ENCODE measurements at places on chromosomes 1 and 21.
A peak's percentile ranks its signal among the peaks of the same experiment; 100 is the strongest.

DNA sequence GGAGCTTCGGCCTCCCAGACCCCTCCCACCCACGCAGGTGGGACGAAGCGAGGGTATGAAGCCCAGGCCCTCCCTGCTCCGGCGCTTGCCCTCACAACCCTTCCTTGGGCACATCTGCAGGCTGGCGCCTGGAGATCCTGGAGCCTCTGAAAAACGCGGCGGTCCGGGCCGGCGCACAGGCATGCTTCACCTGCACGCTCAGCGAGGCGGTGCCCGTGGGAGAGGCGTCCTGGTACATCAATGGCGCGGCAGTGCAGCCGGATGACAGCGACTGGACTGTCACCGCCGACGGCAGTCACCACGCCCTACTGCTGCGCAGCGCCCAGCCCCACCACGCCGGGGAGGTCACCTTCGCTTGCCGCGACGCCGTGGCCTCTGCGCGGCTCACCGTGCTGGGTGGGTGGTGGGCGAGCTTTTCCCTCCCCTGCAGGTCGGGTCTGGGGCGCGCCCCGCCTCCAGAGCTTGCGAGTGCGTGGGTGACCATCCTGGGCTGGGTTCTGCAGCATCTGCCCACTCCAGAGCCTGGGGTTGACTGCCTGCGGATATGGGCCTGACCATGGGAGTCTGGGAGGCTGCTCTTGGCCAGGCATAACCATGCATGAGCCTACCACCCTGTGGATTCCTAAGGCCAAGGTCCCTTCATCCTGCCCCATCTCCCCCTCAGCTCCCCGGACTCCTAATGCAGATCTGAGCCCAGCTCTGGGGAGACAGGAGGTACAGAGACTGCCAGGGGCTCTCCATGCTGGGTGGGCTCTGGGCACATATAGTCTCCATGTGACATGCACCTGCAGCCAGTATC, 89.8 kb downstream of the TRIM11 start:
- no peak for DNase-seq

DNA sequence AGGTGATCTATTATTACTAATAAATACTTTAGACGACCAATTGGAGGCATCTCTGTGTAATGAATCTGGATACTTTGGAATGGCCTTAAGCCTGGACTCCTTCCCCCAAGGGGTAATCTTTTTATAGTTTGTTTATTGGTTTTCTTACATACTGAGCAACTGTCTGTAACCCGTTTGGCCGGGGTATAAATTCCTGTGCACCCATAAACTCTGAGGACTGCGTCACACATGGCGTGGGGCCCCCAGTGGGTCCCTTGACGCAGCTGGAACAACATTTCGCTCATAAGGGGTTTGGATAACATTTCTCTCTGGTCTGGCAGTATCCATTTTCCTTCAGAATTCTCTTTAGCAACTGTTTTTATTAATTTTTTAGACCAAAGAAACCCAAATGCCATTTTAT, 26.5 kb downstream of the SCCPDH start:
- no peak for DNase-seq

DNA sequence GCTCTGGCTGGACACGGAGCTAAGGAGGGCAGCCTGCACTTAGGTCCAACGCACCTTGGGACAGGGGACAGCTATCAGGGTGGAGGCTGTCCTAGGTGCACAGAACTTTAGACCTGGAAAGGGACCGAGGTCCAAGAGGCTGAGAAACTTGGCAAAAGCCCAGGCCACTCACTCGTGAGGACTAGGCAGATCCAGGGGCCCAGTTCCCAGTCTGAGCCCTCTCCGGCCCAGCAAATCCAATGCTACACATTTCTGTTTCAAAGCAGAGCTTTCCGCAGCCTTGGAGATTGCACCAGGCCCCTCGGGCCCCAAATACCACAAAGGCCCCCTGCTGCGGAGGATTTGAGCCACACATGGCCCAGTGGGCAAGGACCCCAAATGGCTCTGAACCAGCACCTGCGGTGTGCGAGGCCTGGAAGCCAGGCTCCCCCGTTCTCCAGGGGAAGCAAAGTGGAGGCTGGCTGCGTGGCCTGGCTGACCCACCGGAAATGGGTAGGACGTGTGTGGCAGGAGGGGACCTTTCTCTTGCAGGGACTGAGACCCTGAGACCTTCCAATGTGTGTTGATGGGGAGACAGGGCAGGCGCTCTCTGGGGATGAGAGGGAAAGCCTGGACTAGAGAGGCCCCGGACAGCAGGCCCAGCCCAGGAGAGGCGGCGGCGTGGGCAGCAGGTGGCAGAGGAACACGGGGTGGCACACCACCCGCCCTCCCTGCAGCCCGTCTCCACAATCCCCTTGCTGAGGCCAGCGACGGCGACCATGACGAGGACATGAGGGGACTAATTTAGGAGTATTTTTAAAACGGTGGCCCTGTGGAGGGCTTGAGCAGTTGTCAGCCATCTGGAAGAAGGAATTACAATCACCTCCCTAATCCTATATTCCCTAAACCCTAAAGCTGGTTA, 118.7 kb downstream of the CASZ1 start:
- no peak for DNase-seq

- no peak for DNase-seq
Observed at GRCh38 chr21:22728091-22728490, 1729.9 kb downstream of the NCAM2 start.

DNA sequence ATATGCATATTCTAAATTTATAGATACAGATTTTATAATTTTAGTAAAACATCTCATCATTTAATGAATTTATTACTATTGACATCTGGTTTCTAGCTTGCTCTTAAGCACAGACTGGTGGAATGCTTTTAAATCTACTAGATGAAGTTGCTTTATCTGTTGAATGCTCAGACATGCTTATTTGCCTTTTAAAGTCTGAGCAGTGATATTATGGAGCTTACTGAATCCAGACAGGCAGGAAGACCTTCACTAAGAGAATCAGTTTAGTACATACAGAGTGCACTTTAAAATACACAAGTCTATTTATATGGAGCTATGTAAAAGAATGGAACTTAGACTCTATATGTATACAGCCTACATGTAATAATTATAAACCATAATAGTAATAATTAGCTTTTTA, 16.6 kb downstream of the SDCCAG8 start:
- DNase-seq, result no peak

DNA sequence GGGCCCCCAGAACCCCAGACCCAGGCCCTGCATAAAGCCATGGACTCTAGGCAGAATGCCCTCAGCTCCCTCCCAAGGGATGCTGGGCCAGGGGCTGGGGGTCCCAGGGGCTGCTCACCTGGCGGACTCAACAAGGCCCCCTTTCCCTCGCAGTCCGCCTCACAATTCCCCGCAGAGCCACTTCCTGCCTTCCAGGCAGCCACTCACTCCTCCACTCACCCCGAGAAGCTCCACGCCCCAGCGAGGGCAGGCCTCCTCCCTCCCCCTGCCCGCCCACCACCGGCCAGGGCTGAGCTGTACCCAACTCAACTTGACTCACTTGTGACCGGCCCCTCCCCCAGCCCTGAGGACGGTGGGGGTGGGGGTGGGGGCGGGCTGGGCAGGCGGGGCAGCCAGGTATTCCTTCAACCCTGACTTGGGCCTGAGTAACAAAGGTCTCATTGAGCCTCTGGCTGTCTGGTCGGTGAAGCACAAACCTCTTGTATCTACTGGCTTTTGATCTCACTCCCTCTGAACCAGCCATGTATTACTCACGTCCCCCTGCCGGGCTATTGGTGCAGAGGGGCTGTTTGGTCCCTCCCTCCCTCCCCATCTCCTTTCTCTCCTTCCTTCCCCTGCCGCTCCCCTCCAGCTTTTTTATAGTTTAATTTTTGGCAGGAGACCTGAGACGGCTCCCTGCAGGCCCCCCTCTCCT, 5.9 kb downstream of the BLACAT1 start:
- DNase-seq, result peak; percentile 53

DNA sequence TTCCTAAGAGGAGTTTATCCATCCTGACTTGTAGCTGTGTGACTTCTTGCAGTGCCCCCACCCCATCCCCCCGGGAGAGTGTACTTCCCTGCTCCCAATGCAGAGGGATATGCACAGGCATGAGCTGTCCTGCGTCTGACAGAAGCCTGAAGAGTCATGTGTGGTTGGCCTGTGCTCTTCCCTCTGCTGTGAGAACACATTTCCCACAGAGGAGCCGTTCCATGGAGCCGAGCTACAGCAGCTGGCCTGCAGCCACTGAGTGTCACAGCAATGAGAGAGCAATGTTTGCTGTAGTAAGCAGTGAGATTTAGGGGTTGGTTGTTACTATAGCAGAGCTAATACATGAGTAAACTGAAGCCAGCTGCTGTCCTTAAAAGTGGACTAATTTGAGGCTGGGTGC, 22.0 kb downstream of the PARS2 start:
- no peak for DNase-seq

DNA sequence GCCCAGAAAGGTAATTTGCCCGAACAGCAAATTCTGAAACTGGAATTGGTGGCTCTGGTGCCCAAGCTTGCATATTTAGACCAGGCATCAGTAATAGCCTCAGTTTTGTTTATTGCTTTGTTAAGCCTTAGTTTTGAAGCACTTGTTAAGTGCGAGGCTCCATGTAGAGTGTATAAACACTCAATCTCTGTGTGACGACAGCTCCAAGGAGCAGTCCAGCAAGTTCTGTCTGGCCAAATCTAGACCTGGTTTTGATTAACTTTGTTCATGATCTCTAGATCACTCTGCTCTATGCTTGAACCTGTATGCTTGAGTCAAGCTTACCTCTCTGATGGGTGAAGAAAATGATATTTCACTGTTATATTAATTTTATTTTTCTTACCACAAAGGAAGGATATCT, 37.4 kb downstream of the DOP1B start:
- DNase-seq, result no peak

GRCh38 chr21:43645136-43645891, 14.0 kb downstream of the HSF2BP start:
- no peak for DNase-seq

DNA sequence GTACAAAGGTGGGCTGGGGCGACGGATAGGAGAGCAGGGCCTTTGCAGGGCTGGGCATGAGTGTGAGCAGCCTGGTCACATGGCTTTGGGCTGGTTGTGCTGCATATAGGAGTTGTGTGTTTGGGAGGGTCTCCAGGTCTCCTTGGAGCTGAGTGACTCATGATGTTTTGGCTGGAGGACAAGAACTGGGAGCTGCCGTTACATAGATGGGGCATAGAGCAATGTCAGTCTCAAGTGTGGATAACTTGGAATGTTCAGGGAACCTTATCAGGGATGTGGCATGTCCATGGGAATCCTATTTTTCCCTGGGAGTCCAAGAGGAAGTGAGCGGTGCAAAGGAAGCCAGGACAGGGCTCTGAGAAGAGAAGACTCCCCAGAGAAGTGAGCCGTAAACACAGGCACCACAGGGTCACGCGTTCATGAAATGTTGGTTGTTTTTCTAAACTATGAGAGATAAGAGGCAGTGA, 136.4 kb upstream of the KCNE2 start:
- no peak for DNase-seq

DNA sequence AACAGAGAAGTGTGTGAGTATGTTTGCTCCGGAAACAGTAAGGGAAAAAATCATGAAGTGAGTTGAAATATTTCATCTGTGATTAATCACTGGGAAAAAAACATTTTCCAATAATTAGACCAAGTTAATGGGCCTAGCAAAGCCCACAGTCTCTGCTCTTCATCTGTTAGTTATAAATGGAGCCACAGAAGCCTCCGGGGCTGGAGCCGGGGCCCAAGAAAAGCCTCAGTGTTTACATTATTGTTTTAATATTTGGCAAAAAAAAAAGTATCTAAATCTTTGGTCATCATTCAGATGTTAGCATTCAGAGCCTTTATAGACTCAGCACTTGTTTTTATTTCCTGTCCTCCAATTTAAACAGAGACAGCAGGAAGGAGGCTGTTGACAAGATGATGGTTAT, 115.0 kb downstream of the UBE2U start:
- no peak for DNase-seq

GRCh38 chr1:116806245-116806644, 52.0 kb downstream of the CD2 start:
- peak; percentile 84 for DNase-seq

- peak; percentile 22 for DNase-seq
Observed at GRCh38 chr1:33130297-33130696, 49.3 kb downstream of the AZIN2 start.

DNA sequence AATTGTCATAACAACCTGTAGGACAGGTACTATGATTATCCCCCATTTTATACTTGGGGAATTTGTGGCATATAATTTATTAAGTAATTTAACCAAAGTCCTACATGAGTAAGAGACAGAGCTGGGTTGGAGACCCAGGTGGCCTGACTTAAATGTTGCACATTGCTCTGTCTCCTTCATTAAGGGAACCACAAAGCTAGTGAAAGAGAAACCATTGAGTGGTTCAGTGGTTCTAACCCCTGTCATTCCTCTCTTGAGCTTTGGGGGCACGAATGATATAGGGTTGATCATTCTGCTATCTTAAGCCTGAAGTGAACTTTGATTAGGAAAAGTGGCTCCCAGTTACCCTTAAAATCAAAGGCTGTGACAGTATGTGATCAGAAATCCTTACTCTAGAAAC, 5.3 kb upstream of the MAP3K7CL start:
- DNase-seq, result no peak

DNA sequence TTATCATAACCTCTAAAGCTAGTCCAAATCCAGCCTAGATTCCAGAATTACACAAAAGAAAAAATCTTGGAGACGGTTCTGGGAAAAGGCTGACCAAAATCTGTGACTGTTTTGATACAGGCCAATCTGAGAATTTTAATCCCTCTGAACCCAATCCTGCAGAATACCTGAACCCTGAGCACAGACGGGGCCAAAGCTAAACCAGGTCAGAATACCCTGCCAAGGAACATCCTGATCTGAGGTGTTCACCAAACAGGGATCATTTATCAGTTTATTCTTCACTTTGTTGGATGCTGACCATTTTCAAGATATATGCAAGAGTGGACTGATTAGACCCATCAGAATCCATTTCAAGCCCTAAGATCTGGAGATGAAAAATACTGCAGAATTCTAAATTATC, 3.6 kb downstream of the RC3H1 start:
- no peak for DNase-seq

GRCh38 chr1:96538111-96538641, 183.4 kb upstream of the PTBP2 start:
- DNase-seq, result no peak

DNA sequence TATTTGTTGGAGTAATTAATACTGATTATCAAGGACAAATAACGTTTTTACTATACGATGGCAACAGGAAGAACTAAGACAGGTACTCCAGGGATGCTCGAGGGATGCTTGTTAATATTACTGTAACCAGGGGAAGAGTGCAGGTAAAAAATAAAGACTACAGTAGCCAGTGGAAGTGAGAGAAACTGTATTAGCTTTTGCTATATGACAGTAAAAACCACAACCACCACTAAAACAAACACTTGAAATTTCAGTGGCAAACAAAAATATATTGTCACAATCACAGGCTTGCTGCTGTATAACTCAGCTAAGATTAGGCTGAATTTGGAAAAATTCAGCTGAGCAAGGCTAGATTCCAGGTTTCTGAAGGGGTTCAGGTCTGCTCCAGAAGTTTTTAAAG, 812.6 kb upstream of the ADGRL4 start:
- DNase-seq, result no peak

Measured in stimulated activated CD4-positive, alpha-beta T cell treated with anti-CD3 and anti-CD28 coated beads, Interleukin-15, amount 100 ng/mL, for 48 hours (primary cell).